Stimulated activated CD8-positive, alpha-beta memory T cell treated with anti-CD3 and anti-CD28 coated beads, Interleukin-4, amount 100 ng/mL, for 1 hour (primary cell): ENCODE measurements at places on chromosomes 2 and 18.

DNA sequence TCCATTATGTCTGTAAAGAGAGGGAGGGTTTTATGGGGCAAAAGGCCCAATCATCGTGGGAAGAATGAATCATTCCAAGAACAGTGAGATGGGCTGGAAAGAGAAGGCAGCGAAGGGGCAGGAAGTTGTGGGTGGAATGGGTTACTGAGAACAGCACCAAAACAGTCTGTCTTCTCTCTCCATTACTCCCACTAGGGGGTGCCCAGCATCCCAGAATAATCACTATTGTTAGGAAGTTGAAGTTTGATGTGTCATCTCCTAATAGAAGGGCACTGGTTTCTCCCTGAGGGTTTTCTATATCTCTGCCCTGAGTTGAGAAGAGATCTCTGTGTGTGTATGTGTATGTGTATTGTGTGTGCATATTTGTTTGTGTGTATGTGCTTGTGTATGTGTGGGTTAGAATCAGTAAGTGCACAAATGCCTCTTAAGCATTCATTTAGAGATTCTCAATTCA lies 76.6 kb upstream of the MAP4K3 start:
- DNase-seq, result no peak

DNA sequence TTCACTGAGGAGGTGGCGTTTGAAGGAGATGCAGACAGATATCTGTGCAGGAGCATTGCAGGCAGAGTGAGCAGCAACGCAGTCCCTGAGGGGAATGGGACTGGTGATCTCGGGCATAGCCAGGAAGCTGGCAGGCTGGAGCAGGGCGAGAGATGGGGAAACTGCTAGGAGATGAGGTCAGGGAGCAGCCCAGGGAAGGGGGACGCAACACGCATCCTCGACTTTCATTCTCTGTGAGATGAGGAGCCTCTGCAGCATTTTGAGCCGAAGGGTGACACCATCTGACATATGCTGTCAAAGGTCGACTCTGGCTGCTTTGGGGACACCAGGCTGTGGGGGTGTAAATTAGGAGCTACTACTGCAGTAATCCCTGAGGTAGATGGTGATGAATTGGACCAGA lies 4.3 kb upstream of the CHRNA1 start:
- DNase-seq, result no peak

DNA sequence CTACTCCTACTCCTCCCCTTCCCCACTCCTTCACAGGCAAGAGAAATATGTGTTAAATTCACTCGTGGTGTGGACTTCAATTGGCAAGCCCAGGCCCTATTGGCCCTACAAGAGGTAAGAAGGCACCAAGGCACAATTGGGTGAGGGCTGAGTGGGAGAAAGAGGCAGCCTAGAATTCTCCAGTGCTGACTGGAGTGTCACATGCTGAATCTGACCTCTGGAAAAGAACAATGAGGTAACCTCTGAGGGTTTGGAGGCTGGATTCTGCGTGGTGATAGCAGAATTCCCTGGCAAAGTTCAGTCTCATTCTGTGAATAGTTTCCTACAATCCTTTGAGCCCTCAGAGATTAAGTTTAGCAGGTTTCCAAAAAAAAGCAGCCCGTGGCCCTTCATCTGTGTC lies 6.9 kb downstream of the CENPA start:
- no peak for DNase-seq

- DNase-seq, result no peak
These were observed 139.1 kb downstream of the VWC2L start for GRCh38 chr2:214549946-214550345.

- no peak for DNase-seq
These were observed 126.0 kb downstream of the MC4R start for GRCh38 chr18:60246606-60247005.

DNA sequence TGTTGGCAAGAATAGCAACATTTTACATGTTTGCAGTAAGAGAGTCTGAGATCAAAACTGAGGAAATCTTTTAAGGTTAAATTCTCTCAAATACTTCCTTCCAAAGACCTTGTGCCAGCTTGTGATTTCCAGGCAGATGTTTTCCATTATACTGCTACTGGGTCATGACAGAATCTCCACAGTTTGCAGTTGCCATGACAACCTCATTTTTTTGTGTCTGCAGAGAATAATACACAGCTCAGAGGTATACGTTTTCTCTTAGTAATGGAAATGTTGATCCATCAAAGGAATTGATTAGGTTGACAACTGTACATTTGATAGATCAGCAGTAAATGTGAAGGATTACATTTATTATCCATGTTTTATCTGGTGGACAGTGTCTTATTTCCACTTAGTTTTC lies 29.1 kb upstream of the CSRNP3 start:
- no peak for DNase-seq

- DNase-seq, result no peak
These were observed 535.5 kb downstream of the XIRP2 start for GRCh38 chr2:167423731-167424130.

DNA sequence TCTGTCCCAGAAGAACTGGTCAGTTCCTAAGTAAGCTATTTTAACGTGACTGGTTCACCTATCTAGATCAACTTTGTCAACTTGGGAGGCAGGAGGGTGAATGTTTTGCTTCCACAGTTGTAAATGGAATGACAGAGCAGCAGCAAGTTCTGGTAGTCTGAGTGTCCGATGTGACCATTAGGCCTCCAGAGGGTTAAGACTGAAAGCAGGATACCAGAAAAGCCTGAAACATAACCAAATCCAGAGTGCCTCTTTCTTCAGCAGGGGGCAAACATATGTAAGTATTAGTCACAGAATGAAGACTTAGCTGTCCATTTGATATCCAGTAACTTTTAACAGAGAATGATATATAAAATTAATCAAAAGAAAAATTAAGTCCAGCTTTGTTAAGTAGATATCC lies 9.2 kb downstream of the HOXD3 start:
- DNase-seq, result no peak

DNA sequence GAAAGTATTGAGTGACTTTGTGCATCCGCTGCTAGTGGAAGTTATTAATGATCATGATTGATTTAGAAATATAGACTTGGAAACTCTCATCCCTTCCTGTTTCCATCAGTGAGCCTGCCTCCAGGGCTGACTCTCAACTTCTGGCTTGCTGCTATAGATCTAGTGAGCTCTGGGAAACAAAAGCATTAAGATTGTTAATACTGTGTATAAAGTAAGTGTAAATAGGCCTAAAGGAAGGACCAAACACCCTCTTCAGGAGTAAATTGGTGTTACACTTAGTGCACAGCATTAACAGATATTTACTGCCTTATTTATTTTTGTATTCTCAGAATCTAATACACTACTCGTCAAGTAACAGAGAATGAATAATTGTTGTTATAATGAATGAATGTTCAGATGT lies 285.6 kb downstream of the THSD7B start:
- no peak for DNase-seq

- DNase-seq, result no peak
These were observed 118.5 kb upstream of the UNC80 start for GRCh38 chr2:209653134-209653533.
